ENCODE measurements at places on chromosomes 6 and 20.
A peak's percentile ranks its signal among the peaks of the same experiment; 100 is the strongest.

- DNase-seq = no peak
Observed at GRCh38 chr6:145060714-145061113, 674.6 kb downstream of the EPM2A start.

DNA sequence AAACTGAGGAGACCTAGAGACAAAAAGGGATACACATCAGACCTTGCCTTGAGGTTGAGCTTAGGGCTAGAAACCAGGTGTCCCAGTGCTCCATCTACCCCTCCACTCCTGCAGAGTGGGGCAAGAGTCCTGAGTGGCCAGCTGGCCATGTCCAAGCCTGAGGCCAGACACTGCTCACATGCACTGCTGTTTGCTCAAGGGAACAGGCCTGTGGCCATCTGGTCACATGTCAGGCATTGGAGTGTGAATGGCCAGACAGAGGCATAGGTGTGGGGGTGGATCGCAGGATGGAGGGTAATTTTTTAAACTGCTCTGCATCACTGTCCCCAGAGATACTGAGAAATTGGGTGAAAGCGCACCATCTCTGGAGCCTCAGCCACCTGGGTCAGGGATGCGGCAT lies 30.5 kb downstream of the MAFB start:
- DNase-seq = no peak

GRCh38 chr6:56244528-56245253 lies 2.7 kb downstream of the COL21A1 start:
- DNase-seq = no peak

DNA sequence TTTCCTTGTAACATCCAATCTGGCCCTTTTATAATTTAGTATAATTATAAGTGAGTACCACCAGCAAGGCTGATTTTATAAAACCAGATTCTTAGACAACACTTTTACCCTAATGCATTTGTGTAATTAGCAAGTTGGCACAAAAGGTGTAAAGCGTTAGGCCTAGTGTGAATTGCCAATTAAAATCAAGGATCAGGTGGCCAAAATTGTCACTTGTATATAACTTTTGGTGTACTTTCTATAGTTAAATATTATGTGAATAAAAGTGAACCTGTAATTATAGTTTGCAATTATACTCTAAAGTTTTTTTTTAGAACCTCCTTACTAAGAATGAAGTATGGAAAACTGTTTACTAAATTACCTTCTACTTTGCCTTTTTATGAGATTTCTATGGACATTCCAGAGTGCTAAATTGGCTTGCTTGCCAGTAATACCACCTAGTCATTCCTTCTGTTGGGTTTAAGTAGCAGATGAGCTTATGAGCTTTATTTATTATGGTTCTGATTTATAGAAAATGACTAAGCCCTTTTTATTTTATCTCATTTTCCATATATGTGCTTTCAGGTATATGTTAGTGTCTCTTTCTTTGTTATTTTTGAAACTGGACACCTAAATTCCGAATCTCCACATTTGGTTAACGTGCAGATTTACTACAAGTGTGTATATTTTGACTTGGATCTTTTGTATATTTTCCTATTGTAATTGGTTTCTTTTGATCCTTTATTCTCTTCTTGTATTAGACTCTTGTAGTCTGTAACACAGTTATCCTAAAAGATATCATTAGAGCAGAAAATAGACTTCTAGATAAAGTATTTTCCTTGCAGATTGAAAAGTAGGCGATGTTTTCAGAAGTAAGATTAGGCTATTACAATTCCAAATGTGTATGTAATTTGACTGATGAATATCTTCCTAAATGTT lies 3.9 kb downstream of the STXBP5 start:
- DNase-seq = no peak

GRCh38 chr6:138659998-138660397 lies 113.6 kb upstream of the CCDC28A start:
- no peak for DNase-seq

DNA sequence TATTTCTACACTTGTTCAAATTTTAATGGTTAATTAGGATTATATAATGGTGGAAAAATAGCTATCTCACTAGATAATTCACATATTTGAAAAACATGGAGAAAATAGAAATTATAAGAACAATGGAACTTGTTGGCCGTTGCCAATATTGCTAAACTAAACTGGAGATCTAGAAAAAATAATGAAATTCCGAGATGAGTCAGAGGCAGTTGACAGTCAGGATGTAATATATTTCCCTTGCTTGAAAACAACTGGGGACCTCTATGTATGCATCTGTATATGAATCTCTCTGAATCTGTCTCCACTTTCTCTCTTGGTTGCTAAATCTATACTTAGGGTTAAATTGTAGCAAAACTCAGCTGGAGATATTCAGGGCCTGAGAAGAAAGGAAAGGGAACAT lies 1108.2 kb upstream of the GJE1 start:
- no peak for DNase-seq

DNA sequence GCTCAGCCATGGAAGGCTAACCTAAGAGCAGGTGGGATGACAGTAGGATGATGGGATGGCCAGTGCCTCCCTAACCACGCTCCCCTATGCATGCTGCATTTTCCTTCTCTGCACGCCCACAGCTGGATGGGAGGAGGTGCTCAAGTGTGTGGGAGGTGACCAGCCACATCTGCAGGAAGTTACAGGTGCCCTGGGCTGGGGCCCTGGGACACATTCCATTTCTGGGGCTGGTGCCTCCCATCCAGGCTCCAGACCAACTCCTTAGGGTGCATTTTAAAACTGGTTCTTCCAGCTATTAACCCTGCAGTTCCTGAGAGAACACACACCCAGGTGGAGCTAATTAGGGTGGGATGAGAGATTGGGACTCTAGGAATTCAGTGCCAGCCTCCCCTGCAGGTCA lies 135.3 kb upstream of the ARMC2 start:
- DNase-seq = no peak

DNA sequence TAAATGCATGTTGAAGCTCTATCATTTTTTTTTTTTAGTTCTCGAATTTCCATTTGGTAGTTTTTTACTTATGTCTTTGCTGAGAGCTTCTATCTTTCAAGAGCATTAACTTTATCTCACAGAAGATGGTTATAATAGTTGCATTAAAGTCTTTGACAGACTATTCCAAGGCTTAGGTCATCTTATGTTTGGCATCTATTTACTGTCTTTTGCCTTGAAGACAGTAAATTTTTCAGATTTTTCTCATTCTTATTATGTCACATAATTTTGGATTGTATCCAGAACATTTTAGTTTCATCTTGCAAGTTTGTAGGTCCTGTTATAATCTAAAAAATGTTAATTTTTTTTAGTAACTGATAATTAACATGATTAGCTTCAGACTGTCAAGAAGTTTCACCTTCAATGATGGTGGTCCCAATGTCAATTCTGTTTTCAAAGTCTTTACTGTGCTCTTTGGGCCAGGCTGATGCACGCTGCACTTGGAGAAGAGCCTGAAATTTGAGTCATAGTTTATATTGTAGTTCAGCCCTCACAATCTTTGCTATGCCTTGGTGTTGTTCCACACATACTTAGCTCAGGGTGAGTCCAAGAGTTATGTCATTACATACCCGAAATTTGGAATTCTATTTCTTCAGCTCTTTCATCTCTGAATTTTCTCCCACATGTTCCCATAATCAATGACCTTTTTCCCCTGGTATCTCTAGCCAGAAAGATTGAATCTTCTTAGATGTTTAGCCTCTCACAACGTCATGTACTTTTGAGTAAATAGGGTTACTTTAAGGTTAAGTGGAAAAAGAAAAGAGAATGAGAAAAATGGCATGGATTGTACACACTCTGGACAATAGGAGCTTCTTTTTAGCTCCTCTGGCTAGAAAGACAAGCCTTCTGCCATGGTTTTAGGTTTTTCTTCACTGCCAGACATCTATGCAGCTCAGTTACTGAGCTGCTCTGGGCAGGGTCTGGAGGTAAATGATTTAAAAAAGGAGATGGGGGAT lies 110.3 kb upstream of the BTBD3 start:
- no peak for DNase-seq

GRCh38 chr6:55023230-55023629 lies 151.1 kb upstream of the HCRTR2 start:
- no peak for DNase-seq

GRCh38 chr6:38427492-38428210 lies 212.1 kb downstream of the BTBD9 start:
- DNase-seq = no peak

DNA sequence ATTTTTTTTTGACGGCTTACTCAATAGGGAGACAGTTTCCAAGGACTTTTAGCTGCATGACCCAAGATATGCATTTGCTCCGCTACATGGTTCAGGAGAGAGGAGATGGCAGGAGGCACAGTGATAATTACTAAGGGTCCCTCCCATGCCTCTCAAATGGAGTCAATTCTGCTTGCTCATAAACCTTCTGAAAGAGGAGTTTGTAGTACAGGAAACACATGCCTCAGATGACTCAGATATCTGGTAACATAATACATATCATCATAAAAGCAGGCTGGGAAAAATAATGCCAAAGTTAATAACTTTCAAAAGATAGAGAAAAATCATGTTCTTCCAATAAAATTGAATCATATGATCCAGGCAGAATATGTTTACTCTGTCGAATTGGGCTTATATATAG lies 97.6 kb upstream of the DEFB112 start:
- DNase-seq = no peak

GRCh38 chr6:43773050-43773979 lies 3.3 kb downstream of the VEGFA start:
- DNase-seq = peak; percentile 54

DNA sequence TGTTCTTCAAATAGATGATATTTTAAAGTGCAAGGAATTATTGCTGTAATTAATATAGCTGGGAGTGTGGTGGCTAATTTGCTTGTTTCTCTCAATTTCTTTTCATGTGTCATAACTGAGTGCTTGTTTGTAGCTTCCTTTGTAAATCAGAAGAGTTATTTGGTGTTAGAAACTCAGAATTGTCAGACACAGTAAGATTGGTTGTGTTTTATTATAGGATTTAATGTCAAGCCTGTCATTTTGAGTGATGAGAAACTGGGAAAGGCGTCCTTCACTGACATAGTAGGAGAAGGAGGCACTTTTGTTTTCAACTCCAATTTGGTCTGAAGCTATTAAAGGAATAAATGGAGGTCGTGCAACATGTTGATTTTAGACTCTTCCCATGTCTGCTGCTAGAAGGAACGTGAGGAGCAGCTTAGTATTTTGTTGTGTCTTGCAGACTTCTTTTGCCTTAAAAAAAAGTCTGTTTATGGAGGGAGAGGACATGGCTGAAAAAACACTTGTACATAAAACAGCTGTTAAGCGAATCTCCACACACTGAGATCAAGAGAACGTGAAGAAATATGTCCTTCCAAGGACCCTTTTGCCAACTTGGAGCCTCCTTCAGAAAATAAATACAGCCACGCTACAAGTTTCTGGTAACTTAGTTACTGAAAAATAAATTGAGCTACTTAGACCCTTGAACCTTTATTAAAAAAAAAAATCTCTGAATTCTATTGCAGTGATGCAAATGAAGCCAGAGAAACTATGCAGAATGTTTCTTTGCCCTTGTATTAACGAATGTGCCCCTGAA lies 59.5 kb downstream of the BMP6 start:
- no peak for DNase-seq

- DNase-seq = no peak
Observed at GRCh38 chr6:21800330-21800729, 206.8 kb downstream of the SOX4 start.

GRCh38 chr6:167721291-167721690 lies 105.4 kb upstream of the AFDN start:
- DNase-seq = no peak

GRCh38 chr6:34341481-34341971 lies 50.9 kb downstream of the NUDT3 start:
- DNase-seq = no peak

- no peak for DNase-seq
Observed at GRCh38 chr20:10115021-10115420, 80.2 kb downstream of the ANKEF1 start.

- no peak for DNase-seq
Observed at GRCh38 chr6:122400121-122400450, 634 bp downstream of the HSF2 start.

DNA sequence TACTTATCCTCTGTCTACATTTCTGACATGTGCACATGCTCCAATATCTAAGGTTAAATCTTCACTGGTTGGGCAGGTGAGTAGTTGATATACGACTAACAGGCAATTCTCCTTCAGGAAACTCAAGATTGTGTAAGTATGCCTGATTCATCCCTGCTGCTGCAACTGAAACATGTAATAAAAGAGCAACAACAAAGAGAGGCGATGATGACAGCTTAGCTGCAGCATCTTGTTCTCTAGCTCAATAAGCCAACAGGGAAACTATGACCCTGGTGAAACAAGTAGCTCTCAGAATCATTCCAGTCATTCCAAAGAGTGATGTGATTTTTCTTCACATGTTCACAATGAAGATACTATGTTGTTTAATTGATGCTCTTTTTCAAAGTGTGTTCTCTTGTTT lies 74.4 kb downstream of the ELOVL4 start:
- DNase-seq = no peak

DNA sequence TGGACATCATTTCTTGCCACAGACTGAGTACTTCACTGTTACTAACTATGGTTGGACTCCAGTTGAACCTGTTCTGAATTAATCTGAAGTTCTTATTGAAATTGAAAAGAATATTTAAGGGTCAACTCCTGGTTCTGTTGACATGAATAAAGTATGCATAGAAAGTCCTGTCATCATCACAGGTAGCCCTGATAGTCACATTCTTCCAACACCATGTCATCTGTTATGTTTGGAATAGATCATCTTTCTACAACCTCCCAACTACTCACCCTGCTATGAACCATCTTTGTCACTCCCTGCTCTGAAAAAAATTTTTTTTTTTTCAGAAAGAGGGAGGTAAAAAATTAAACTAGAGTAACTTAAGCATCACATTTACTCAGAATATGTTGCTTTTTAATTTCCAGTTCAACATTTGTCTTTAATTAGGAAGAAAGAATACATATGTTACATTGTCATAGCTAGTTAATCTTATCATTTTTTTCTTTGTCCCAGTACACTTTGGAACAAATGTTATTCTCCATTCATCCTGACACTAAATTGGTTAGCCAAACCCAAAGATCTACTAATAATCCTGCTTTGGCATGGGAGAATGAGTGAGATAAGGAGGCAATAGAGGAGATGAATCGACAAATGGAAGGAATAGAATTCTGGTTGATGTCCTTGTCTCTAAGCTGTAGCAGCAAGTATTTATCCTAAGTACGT lies 775.1 kb upstream of the NRSN1 start:
- DNase-seq = no peak

DNA sequence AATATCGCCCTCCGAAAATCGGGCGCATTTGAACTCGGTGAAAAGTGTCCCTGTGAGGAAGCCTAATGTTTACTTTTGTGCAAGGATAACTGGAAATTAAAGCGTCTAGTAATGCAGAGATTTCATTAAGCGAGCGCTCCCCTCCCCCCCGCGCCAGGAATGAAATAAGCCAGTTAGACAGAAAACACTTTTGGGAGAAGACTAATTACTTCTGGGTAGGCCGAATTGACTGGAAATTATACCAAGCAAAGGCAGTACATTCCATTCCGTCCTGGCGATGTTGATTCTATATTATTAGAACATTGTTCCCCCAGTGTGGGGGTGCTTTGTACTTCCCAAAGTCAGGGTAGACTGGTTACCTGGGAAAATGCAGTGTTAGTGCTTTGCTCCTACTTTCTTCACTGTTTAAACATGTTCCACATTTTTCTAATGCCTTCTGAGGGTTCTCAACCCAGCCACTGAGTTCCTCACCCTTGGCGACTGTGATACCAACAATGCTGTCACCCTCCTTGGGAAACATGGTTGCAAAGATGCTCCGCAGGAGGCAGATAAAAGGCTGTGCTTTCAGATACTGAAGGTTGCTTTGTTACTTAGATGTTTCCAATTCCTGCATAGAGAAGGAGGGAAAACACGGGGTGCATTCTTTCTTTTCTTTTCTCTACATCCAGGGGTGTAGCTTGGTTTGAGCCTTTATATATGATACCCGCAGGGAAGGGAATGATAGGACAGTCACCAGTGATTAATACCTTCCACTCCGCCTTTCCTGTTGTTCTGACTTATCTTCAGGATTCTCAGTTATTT lies 2.6 kb downstream of the GJA1 start:
- peak; percentile 78 for DNase-seq
